ENCODE measurements at places on chromosomes 4 and X.
A peak's percentile ranks its signal among the peaks of the same experiment; 100 is the strongest.

DNA sequence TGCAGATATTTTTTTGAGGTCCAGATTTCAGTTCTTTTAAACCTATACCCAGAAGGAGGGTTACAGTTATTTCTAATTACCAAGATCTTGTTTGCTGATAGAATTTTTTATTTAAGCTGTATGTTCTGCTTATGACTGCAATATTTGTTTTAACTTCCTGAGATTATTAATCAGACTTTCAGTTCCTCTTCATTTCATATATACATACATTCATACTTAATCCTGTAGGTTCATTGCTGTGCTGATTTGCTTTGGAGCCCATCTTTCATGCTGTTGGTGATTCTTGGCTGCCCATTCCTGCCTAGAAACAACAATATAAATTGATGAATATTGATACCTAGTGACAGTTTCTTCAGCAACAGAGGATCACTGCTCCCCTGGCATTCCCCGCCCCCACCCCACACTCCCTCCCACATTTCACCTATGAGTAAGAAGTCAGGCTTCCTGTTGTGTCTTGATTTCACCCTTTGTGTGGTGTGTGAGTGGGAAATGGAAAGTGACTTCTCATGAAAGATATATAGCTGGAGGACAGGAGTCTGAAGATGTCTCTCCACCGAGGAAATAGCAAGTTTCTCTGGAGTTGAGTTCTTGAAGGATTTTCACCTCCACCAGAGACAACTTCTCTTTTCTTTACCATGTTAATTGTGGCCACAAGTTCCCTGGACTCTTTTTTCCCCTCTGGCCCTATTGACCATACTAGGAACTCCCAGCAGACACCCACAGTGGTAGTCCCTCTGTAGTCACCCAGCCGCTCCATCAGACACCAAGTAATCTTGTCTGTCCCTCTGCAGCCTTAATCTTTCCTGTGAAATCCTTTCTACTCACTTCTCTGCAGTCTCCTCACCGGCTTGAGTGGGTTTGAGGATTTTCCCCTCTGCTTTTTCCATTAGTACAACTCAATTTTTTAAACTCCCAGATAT is 118.4 kb downstream of the ASB9 start:
- DNase-seq, result peak; percentile 26

GRCh38 chr4:99403380-99404184 is 31.6 kb downstream of the ADH7 start:
- DNase-seq, result no peak

DNA sequence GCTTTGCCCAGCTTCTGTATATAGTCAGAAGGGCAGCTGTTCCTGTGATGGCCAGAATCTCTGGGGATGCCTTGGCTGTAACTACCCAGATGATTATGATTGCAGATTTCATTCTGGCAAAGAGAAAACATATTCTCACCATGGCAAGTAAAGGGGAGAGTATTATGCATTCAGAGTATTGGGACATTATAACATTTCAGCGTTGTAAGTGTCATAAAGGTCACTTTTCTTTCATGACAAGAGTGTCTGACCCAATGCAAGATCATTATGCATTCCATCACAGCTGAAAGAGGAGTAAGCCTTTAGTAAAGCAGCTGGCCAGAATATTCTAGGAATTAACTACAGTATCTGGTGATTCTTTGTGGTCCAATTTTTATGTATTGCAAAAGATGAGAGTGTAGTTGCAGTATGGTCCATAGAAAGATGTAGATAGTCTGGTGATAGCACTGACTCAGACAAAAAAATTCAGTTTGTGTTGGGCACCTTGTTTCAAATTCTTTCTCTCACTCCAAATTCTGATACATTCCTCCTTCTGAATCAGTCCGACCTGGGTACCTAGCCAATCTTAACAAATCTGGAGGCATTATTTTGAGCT is 2366.3 kb downstream of the PCDH7 start:
- DNase-seq, result no peak

DNA sequence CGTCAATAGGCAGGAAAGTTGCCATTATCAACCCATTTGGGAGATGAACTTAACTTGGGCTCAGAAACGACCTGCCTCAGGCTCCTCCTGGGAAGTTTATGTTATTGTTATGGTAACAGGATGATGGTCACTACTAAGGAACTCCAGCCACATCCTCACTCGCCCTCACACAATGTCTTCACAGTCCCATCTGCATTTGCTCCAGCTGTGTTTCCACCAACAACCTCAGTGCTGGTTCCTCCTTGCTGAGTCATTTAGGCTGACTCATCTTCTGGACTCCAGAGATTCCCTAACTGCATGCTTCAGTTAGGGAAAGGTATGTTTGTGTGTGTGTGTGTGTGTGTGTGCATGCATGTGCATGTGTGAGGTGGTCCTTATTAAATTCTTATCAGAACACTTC is 293.4 kb upstream of the BOD1L1 start:
- DNase-seq, result no peak

- DNase-seq, result no peak
These were observed 119.3 kb upstream of the PITX2 start for GRCh38 chr4:110742143-110742542.

- no peak for DNase-seq
These were observed 181.4 kb upstream of the UGT8 start for GRCh38 chr4:114417214-114417613.

- DNase-seq, result no peak
These were observed 352.2 kb downstream of the IDS start for GRCh38 chrX:149152941-149153340.

- DNase-seq, result no peak
These were observed 13.6 kb downstream of the DHX15 start for GRCh38 chr4:24570574-24571236.

DNA sequence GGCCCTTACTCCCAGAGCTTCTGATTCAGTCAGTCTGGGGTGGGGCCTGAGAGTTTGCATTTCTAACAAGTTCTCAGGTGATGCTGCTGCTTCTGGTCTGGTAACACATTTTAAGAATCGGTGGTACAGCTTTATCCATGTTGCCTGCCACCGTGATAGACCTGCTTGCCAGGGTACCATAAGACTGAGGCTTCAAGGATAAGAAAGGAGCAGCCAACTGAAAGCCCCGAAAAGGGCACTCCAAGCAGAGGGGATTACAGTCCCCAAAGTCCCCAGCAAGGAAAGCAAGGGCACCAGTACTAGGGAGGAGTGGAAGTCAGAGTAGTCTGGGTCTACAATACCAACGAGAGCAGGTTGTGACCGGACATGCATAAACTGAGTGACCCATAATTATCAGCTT is 49.8 kb downstream of the APOO start:
- DNase-seq, result no peak

DNA sequence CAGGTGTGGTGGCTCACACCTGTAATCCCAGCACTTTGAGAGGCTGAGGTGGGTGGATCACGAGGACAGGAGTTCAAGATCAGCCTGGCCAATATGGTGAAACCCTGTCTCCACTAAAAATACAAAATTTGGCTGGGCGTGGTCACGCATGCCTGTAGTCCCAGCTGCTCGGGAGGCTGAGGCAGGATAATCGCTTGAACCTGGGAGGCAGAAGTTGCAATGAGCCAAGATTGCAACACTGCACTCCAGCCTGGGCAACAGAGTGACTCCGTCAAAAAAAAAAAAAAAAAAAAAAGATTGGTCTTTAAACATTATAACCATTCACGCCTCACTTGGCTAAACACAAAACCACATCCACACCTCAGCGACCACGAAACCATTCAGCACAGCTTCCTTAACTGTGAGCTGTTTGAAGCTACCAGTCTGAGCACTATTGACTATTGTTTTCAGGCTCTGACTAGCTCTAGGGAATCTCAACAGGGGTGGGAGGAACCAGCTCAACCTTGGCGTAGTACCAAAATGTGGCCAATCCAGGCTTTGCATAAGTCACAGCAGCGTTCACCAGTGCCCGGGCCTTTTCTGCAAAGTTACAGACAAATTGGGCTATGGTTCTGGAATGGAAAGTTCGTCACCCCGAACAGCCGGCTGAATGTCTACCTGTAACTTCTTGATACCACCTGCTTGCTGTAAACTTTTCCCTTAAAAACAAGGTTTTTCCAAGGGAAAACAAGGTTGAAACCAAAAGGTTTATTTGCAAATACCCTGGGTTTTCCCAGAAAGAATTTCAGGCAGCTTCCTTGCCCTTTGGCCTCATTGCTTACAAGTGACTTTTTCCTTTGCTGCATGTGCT is 73.6 kb upstream of the DHX15 start:
- DNase-seq, result no peak

DNA sequence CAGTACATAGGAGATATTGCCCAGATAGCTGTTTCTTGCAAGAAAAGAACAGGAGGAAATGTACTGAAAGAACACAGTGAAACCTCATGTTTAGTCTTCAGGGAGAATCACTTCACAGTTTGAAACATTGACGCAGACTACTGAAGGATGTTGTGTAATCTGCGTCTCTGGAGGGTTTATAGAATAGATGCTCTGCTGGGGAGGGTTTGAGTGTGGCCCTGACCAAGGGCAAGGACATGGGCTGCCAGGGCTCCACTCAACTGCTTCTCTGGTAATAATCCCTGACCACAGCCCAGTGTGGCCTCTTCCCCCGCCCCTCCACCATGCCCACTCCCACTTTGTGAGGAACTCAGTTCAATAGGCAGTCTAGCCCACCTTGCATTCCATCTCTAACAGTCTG is 15.8 kb upstream of the ACE2 start:
- DNase-seq, result no peak

- no peak for DNase-seq
These were observed 75.0 kb downstream of the MGST2 start for GRCh38 chr4:139740531-139741041.

DNA sequence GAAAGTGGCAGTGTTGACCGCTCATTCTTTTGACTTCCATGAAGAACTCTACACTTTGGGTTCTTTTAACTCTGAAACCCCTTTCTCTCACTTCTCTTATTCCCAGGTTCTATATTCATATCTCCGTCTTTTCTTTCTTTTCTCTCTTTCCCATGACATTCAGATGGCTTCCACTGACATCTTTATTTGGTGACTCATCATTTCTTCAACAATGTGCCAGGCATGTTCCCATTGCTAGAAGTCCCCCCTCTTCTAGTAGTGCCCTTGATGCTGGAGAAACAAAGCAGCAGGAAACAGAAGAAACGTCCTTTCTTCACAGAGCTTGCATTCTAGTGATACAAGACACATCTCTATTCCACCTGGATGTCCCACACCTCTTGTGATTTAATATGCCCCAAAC is 33.3 kb downstream of the PKD2 start:
- DNase-seq, result no peak

DNA sequence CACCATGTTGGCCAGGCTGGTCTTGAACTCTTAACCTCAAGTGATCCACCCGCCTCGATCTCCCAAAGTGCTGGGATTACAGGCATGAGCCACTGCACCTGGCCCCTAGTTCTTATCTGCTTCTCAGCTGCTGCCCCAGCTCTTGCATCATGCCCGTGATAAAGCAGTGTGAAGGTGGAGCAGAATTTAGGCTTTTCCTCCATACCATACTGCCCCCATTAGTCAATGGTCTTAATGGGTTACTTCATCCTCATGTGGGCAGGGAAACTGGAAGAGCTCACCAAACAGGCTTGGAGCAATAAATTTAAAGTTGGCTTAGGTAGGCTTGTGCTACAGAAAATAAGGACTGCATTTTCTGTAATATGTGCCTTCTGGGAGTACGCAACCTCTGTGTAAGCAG is 636.9 kb upstream of the BOD1L1 start:
- no peak for DNase-seq

DNA sequence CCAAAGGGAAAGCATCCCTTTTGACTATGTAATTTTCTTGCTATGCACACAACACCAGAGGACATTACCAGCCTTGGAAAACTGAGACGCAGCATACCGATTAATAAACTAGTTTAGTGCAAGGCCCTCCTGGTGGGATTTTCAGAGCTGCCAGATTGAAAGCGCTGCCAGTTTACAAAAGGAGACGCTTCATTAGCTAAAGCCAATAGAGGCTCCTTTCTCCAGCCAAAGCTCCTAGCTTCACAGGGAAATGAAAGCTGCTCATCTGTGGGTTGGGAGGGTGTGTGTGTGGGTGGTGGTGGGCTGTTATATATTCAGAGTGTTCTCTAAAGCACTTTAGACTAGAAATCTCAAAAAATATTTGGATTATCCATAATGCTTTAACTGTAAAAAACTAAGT is 32.4 kb downstream of the SPANXN4 start:
- DNase-seq, result no peak

DNA sequence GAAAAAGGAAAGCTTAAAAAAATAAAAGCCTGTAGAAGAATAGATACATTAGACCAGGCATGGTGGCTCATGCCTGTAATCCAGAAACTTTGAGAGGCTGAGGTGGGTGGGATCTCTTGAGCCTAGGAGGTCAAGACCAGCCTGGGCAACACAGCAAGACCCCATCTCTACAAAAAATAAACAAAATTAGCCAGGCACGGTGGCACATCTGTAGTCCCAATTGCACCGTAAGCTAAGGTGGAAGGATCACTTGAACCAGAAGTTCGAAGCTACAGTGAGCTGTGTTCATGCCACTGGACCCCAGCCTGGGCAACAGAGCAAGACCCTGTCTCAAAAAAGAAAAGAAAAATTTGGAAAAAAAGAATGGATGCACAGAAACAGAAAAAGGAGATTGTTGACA is 149.4 kb downstream of the APBB2 start:
- DNase-seq, result no peak

- DNase-seq, result no peak
These were observed 22.0 kb upstream of the PPARGC1A start for GRCh38 chr4:23911675-23912455.

- DNase-seq, result peak; percentile 52
These were observed 21.7 kb upstream of the MFAP3L start for GRCh38 chr4:170047771-170048354.

- DNase-seq, result no peak
These were observed 1250.7 kb downstream of the RAPGEF2 start for GRCh38 chr4:160353548-160353947.

GRCh38 chr4:121860121-121860520 is 10.2 kb downstream of the BBS7 start:
- DNase-seq, result no peak

GRCh38 chr4:99305638-99306400 is 15.0 kb upstream of the ADH1A start:
- DNase-seq, result no peak

- DNase-seq, result no peak
These were observed 64.8 kb downstream of the PCDH18 start for GRCh38 chr4:137467537-137467936.

DNA sequence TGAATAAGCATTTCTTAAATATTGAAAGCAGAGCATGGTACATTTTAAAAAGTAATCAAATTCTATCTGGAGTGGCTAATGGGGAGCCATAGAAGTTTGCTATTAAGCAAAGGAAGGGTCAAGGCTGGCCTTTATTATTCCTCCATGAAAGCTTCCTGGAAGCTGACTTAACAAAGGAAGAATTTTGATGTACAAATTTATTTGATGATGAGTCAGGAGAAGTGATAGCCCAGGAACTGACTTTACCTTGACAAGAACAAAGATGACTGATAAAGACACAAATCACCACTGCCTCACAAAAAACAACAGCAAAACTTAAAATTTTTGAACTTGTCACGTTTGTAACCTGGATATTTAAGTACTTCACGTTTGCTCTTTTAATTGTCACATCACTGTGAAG is 872.1 kb downstream of the PCDH7 start:
- no peak for DNase-seq

DNA sequence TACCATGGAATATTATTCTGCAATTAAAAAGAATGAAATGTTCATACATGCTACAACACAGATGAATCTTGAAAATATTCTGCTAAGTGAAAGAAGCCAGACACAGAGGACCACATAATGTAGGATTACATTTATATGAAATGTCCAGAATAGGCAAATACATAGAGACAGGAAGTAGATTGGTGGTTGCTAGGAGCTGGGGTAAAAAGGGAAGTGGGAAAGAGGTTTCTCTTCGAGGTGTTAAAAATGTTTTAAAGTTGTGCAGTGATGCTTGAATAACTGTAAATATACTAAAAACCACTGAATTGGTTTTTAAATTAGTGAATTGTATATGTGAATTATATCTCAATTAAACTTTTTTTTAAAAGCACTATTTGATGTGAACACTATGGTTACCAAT is 3.6 kb upstream of the NXT2 start:
- no peak for DNase-seq
